Heart right ventricle (tissue), 16 donors: ENCODE measurements at places on chromosomes 16 and 17. TPM values are rescaled to one million over a fixed set of nuclear protein-coding genes. Genes with fewer than 3 reads are reported as not detected.

DNA sequence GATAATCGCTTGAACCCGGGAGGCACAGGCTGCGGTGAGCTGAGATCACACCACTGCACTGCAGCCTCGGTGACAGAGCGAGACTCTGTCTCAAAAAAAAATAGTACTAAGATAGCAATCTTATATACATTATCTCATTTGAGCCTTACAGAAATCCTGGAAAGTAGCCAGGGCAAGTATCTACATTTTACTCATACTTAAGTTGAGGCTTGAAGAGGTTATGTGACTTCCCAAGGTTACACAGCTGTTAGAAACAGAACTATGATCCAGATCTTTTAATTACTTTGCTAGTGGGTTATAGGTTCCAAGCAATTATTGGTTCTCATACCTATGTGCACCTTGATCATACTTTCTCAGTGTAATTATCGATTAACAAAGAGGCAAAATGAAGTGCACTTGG, 15.4 kb downstream of the C17orf78 start:
- no peak for DNase-seq

- DNase-seq, result no peak
These were observed 61.6 kb downstream of the RPGRIP1L start for GRCh38 chr16:53642094-53642493.

DNA sequence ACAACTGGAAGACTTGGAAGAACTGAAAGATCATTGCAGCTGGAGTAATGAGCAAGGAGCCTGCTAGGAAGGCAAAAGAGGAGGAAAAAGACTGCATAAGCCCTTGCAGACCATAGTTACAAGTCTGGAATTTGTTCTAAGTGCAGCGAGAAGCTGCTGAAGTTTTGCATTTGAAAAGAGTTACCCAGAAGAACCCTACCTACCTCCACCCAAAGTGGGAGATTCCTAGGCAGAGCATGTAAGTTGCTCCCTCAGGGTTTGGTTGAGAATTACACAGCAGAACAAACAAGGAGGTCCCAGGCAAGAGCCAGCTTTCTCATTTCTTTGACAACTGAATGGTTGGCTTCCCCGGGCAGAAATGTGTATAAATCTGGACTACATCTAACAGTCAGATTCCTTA, 118.7 kb upstream of the NUDT7 start:
- no peak for DNase-seq

GRCh38 chr16:57781741-57782606, 20.3 kb downstream of the KIFC3 start:
- no peak for DNase-seq

DNA sequence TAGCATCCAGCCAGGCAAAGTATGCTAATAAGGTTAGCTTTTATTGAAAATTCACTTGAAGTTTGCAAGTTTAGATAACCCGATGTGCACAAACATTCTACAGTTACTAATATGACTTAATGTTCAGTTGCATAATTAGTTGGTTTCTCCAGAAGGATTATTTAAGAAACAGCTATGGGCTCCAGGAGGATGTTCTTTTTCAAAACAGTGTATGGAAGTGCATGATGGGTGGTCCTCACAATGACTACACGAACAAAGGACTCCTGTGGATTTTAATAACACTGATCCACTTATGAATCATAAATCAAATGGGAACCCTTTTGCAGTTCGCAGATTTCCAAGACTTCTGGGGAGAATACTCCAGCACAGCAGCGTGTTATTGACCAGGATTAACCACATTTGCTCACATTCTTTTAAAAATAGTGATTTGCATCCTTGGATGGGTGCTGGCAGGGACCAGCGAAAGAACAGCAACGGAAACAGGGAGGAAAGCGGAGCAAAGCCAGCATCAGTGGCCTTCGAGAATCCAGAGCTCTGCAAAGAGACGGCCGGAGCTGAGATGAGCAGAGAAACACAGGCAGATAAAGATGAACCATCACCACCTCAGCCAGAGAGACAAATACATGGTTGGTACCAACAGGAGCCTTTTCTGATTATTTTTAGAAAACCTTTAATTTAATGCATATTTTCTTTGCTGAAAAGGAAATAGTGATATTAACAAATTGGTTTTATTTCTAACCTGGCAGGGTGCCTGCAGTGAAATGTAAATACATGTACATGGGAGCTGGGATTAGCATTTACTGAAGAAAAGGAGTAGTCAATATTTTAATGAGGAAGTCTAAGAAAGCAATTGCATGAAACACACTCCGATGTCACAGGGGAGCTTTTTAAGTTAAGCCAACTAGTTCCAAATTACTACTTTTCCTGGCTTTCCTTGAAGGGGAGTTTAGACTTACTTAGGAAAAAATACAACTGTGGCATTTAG, 623.2 kb upstream of the ZFHX3 start:
- DNase-seq, result no peak

- no peak for DNase-seq
These were observed 2.9 kb downstream of the MRPL28 start for GRCh38 chr16:367333-367903.

GRCh38 chr17:46000757-46001156, 1.7 kb downstream of the STH start:
- DNase-seq, result no peak

- no peak for DNase-seq
These were observed 53.7 kb downstream of the IQCK start for GRCh38 chr16:19771796-19772195.

DNA sequence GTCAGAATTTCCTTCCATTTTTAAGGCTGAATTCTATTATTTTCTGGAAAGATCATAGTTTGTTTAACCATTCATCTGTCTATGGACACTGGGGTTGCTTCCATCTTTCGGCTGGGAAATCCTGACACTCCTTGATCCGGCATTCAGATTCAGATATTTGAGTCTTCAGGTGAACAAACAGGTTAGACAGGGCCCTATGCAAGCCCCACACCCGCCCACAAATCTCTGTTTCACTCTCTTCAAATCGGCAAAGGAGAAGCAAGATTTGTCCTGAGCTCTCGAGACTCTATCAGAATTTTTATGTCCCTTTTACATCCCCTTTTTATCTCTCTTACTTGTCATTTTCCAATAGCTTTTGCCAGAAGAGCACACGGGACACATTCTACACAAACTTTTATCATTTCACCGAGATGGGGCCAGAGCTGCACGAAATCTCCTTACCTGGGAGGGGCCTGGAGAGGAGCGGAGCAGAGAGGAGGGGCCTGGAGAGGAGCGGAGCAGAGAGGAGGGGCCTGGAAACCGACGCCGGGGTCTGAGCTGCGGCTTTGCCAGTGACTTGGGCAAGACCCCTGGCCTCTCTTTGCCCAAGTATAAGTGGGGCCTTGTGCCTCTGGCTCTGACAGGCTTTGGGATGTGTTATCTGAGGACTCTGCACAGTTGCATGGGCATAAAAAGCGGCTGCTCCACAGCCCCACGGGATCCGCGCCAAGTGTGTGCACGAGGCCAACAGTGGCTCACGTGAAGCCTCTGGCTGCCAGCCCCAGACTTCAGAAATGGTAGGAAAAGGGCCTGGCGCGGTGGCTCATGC, 54.3 kb upstream of the RBFOX3 start:
- peak; percentile 81 for DNase-seq

DNA sequence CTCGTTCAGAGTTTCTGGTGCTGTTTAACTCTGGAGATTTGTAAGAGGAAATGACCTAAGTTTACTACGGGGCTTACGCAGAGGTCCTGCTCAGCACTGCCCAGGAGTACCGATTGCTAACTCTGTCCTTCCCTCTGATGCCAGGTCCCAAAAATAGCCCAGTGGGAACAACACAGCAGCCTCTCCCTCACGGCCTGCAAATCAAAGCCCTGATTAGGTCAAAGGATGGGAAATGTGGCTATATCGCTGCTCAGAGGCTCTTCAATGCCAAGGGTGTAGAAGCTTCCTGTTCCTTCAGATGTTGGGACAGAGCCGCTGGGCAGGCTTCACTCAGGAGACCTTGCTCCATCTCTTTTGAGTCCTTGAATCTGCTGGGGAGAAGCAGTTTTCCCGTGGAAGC, 174.2 kb upstream of the KCNJ16 start:
- peak; percentile 73 for DNase-seq

DNA sequence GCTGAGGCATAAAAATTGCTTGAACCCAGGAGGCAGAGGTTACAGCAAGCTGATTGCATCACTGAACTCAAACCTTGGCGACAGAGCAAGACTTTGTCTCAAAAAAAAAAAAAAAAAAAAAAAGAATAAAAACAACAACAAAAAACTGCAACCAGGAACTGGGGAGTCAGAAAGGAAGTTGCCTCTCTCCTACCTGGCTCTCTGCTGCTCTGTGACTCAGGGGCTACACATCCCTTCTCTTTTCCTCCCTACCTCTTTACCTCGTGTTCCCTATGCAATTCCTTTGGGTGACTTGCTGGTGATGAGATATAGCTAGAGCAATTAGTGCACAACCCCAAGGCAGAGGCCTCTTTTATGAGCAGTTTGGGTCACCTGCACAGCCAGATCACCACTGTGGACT, 95.9 kb downstream of the ABCC1 start:
- no peak for DNase-seq

- no peak for DNase-seq
These were observed 9.7 kb downstream of the NEUROD2 start for GRCh38 chr17:39598047-39598481.

DNA sequence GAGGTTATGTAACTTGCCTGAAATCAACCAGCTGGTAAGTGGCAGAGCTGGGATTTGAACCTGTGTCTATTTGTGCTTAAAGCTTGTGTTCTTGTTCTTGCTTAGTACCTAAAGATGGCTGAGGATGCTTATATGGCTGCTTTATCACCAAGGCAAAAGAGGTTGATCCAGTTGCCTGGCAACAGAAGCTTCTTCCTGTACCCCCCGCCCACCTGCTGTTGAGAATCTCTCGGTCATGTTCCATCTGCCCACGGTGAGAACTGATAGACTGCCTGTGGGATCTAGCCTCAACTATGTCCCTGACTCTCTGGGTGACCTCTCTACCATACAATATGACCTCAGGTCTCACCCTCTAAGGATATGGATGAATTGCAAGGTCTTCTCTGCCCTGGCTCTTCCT, 60.7 kb downstream of the ABCC6 start:
- no peak for DNase-seq

- no peak for DNase-seq
These were observed 13.4 kb downstream of the USP43 start for GRCh38 chr17:9658593-9659211.

DNA sequence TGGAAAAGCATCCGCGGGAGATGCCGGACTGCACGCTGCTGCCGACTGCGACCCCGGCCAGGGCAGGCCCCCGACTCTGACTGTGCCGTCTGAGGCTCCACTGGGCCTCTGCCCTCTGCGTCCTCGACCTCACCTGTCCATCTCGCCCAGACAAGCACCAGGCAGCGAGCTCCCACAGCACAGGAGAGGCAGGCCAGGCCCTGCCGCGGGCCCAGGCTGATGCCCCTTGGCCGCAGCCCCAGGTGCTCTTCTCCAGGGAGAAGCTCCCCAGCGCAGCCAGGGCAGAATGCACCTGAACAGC, 98.1 kb upstream of the DNAH17 start:
- DNase-seq, result no peak

GRCh38 chr16:86491640-86492023, 18.7 kb upstream of the FOXF1 start:
- DNase-seq, result no peak

DNA sequence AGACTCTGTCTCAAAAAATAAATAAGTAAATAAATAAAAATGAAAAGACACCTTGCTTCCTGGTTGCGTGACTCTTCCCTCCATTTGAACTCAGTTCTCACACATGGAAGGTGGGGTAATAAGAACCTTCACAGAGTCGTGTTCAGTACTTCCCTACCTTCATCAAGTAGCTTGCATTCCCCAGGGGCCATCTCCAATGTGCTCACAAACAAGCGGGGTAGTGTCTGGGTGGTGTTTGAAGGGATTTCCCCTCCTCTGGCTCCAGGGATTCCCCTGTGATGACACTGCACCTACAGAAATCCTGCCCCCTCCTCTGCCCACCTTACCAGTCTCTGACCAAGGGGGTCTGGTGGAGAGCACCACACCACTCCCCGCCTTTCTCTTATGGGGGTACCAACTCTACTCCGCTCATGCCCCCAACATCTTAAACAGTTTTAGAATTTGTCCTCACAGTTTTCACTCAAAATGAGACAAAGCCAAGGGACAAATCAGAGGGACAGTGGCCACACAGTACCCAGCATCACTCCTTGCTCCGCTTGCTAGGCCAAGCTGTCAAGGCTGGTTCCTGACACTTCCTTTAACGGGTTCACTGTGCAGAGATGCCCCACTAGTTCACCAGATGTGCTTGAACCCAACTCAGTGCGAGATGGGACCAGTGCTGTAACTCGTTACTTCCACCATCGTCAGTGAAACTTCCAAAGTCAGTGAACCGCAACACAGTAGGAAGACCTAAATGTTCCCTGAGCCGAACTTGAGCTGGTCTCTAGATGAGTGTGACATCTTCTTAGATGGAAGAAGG, 69.1 kb downstream of the COPRS start:
- DNase-seq, result no peak

- no peak for DNase-seq
These were observed 48.4 kb downstream of the MPRIP start for GRCh38 chr17:17090642-17091103.

DNA sequence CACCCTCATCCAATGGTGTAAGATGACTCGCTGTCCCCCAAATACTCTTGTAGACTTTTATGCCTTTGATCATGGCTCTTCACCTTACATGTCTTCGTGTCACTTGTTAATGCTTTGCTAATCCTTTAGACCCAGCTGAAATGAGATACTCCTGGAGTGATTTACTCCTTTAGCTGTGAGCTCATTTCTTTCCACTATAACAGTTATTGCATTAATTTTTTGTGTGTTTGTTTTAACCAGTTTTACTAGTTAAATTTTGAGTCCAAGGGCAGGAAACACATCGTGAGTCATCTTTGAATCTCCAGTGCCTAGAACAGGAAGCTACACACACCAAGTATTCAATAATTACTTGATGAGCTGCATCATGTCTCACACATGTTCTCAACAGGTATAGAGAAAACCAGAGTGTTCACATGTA, 6.5 kb upstream of the CTCF start:
- DNase-seq, result no peak

GRCh38 chr17:20852239-20852989, 190.4 kb downstream of the USP22 start:
- peak; percentile 23 for DNase-seq

GRCh38 chr16:61681124-61681523, 355.1 kb downstream of the CDH8 start:
- DNase-seq, result no peak

EPN3 gene
- 9.3 TPM for total RNA-seq

TPSB2 gene
- total RNA-seq, result 0.33 TPM

TGFB1I1 gene
- total RNA-seq, result 24.5 TPM

LYRM9 gene
- total RNA-seq, result 10.0 TPM

SEC14L5 gene
- 15.3 TPM for total RNA-seq

TRPV2 gene
- total RNA-seq, result 11.2 TPM

KRTAP4-5 gene
- total RNA-seq, result not detected

GPRC5C gene
- 31.4 TPM for total RNA-seq

SALL1 gene
- 0.99 TPM for total RNA-seq

BHLHA9 gene
- total RNA-seq, result not detected

HSD17B2 gene
- not detected for total RNA-seq

TAC4 gene
- total RNA-seq, result 2.7 TPM

CACNG5 gene
- total RNA-seq, result not detected
